ENCODE measurements at places on chromosomes 2 and 18. TPM values are rescaled to one million over a fixed set of nuclear protein-coding genes. Genes with fewer than 3 reads are reported as not detected.

DNA sequence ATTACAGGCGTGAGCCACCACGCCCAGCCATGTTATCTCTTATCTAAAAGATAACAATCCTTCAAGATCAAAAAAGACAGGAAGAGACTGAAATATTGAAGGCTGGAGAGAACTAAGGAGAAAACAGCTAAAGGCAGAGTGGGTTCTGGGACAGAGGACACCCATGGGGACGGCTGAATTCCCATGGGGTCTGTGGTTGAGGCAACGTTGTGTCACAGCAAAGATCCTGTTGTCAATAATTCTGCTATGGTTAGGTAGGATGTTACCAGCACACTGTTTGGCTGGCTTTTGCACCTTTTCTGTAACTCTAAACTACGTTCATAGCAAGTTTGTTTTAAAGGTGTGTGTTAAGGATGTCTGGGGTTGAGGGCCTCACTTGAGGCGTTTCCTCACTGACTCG is 137.7 kb upstream of the APCDD1 start:
- no peak for DNase-seq

Gene LRP1B
- total RNA-seq = 71.4 TPM

Gene FN1
- total RNA-seq = 85.5 TPM

Gene SERPINB7
- not detected for total RNA-seq

Gene ALK
- 0.78 TPM for total RNA-seq

DNA sequence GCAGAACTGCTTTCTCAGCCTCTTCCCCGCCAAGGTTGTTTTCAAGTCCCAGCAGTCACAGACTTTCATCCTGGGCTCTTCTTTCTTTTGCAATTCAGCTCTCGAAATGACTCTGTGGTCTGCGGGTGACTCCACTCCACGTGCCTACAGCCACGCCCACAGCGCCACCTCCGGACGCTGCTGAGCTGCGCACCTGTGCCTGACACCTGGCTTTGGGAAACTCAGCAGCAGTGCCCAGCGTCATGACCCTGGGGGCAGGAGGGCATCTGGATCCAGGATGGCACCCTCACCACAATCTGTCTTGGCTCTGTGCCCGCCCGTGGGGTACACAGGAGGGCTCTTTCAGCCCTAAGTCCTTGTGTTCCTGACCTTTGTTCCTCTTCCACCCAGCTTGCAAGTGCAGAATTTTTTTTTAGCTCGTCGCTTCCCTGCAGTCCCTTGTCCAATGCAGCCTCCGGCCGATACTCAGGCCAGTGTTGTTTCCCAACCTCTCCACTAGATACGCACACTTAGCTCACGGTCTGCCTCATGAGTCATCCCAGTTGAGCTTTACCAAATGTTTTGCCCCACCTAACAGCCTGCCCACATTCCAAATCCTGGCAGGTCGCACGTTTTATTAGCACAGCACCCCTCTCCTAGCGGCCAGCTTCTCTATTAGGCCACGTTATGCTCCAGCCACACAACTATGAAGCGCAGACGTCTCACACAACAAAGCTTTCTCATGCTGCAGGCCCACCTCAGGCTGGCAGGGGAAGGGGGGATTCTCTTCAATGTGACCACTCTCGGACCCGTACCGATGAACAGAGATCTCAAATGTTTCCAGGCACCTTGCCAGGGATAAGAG is 6.5 kb upstream of the CAPN10 start:
- DNase-seq = no peak

Gene SLC23A3
- total RNA-seq = 0.31 TPM

GRCh38 chr2:205375461-205376448 is 306.5 kb upstream of the NRP2 start:
- DNase-seq = no peak

Gene TRMT61B
- total RNA-seq = 42.0 TPM

- no peak for DNase-seq
These were observed 76.0 kb downstream of the RFTN2 start for GRCh38 chr2:197599285-197599965.

DNA sequence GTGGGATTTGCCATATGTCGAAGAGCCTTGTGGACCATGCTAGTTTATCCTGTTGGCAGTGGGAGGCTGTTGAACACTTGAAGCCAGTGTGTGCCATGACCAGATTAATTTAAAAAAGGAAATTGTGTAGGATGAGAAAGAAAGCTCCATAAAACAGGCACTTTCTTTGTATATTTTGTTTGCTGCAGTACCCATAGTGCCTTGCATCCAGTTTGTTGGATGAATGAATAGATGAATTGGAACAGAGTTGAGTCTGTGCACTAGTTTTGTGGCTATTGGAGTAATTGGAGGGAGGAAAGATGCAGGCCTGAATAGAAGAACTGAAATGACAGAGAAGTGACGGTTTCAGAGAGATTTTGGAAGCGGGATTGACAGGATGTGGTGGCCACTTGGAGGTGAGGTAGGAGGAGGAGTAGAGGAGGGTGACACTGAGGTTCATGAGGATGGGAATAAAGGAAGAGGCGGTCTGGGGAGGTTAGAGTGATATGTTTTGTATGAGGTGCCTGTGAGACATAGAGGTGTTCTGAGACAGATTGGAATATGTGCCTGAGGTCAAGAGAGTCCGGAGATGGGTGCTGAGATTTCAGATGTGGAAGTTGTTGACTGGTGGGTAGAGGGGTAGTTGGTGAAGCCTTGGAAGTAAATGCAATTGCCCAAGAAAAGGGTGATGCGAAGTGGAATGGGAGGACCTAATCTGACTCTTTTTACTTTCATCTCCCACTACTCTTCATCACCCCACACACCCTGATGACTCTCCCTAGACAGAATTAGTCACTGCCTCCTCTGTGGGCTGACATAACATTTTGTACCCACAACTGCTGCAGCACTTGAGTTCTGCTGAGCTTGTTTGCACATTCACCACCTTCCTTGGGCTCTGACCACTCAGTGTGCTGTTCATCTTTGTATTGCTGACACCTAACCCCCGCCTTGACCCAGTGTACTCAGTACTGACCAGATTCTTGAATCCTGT is 5.1 kb downstream of the DGUOK start:
- peak; percentile 12 for DNase-seq

GRCh38 chr2:107336526-107336925 is 450.6 kb upstream of the ST6GAL2 start:
- no peak for DNase-seq

GRCh38 chr2:218043100-218043499 is 26.0 kb upstream of the RUFY4 start:
- DNase-seq = no peak

DNA sequence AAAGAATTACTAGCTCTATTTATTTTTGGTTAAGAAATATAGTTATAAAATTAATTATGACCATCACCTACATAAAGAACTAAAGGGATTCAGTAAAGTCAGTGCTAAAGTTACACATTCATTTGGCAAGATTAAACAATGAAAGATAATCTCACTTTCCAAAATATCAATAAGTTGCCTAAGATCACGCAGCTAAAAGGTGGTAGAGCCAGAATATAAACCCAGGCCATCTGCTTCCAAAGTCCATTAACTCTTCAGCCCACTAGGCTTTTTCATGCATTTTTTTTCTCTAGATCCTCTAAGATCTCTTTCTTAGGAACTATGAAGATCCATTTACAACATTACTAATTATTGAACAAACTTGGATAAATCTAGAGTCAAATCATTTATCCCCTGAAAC is 66.6 kb upstream of the RND3 start:
- DNase-seq = no peak

Gene POLR1A
- total RNA-seq = 9.5 TPM

DNA sequence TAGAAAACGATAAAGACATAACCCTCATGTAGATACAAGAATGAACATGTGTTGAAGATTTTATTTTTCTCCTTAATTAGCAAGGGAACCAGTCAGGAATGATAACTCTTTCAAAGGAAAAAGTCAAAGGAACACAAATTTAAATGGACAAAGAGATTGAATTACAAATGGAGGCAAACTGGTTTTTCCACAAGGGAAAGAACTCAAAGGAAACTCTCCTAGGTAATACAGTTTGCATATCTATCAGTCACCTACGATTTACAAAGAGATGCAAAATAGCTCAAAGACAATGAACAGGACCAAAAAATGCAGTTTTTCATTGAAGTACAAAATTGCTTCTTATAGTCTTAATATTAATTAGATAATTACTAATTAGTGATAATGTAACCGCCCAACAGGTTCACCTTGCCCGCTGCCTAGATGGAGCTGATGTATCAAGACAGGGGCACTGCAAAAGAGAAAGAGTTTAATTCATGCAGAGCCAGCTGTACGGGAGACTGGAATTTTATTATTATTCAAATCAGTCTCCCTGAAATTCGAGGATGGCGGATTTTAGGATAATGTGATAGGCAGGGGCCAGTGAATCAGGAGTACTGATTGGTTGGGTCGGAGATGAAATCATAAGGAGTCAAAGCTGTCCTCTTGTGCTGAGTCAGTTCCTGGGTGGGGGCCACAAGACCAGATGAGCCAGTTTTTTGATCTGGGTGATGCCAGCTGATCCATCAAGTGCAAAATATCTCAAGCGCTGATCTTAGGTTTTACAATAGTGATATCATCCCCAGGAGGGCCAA is 151.0 kb downstream of the TMEM17 start:
- no peak for DNase-seq

Gene PXDN
- 35.6 TPM for total RNA-seq

- no peak for DNase-seq
These were observed 121.7 kb downstream of the INO80D start for GRCh38 chr2:205964111-205964761.

DNA sequence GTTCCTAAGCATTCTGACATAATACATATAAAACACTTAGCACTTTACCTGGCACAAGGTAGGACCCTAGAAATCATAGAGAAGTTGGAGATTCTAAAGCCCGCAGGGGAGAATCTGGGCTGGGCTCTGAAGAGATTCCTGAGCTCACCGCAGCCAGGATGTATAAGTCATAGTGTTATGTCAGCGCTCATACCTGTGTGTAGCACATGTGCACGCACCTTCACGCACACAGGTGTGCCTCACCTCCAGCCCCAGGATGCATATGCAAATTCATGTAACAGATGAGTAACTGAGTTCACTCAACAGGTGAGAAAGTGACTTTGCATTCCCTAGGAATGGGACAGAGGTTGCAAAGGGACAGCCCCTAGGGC is 7.9 kb upstream of the SDC1 start:
- no peak for DNase-seq

Gene ASB18
- total RNA-seq = 0.78 TPM

DNA sequence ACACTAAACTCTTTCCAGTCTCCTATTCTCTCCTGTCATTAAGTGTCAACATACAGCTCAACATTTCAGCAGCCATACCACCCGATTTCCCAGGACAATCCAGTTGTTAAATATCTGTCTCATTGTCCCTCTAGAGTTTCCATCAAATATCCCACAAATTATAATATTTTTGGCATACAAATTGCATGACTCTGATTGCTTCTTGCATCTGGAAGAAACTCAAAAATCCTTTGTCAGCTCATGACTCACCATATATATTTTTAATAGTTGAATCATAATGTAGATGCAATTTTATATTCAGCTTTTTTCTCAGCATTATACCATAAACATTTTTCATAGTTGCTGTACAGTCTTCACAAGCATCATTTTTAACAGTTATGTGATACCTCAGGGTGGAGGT is 7.2 kb downstream of the SLC30A3 start:
- DNase-seq = no peak

GRCh38 chr2:27051902-27052645 is 606 bp downstream of the AGBL5 start:
- DNase-seq = no peak

- DNase-seq = no peak
These were observed 41.9 kb upstream of the TANC1 start for GRCh38 chr2:158926478-158926948.

DNA sequence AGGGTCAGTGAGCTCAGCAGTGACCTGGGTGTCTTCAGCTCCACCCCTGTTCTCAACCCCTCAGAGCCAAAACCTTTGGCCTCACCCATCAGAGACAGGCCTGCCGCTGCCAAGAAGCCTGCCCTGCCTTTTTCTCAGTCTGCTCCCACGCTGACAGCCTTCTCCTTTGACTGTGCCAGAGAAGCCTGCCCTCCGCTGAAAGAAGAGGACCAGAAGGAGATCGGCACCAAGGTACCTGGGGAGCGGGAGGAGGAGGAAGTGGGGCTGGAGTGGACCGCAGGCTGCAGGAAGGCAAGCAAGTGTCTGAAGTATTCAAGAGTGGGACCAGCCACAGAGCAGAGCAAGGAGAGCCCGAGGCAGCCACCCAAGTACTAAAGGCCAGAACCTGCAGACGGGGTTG is 33.2 kb downstream of the TOGARAM2 start:
- no peak for DNase-seq

Gene THSD7B
- 20.0 TPM for total RNA-seq

DNA sequence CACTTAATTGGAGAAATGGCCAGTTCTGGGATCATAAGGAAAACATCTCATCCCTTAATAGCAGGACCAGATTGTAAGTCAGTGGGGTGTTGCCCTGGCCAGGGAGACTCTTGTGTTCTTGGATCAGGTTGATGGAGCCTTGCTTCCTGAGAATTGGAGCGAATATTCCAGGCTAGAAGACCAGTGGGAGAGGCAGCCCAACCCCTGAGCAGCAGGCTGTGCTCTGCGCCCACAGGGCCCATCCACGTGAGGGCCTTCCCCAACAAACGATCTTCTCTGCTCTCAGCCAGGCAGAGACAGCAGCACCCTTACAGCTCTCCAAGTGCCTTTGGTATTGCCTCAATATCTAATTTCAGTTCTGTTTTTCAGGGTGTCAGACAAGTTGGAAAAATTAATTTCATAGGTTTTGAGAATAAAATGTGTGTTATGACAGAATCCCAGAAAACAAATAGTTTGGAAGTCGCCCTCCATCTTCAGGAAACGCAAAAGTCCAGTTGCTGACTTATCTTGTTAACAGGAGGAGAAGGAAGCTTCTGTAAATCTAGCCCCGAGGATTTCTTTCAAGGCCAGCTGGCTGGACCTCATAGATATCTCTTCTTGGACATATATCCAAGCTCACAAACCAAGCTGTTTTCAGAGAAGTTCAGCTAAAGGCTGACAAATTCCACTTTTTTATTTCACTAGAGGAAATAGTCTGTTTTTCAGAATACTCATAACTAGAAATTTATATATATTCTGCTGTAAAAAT is 105.5 kb downstream of the COPS8 start:
- no peak for DNase-seq

GRCh38 chr2:54420524-54421172 is 35.5 kb upstream of the SPTBN1 start:
- no peak for DNase-seq

Gene GAREM1
- 22.0 TPM for total RNA-seq

DNA sequence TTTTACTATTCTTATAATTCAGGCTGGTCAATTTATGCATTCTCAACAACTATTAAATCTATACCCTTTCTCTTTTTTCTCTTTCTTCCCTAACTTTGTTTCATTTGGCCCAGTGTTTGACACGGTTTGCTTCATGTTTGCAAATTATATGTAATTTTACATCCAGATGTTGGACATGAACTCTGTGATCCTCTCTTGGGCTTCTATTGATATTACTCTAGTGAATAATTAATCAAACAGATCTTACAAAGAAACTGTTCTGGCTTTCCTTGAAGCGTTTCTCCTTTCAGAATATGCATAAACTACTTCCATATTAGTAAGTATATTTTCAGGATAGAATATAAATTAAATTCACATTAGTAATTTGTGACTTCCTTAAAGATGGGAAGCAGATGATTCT is 225.1 kb upstream of the TMEFF2 start:
- DNase-seq = no peak

Measured in occipital lobe (tissue), 3 donors.